ENCODE measurements at places on chromosomes 16 and 17.
A peak's percentile ranks its signal among the peaks of the same experiment; 100 is the strongest.

GRCh38 chr17:19978209-19978802 is 678 bp upstream of the AKAP10 start:
- no peak for DNase-seq

DNA sequence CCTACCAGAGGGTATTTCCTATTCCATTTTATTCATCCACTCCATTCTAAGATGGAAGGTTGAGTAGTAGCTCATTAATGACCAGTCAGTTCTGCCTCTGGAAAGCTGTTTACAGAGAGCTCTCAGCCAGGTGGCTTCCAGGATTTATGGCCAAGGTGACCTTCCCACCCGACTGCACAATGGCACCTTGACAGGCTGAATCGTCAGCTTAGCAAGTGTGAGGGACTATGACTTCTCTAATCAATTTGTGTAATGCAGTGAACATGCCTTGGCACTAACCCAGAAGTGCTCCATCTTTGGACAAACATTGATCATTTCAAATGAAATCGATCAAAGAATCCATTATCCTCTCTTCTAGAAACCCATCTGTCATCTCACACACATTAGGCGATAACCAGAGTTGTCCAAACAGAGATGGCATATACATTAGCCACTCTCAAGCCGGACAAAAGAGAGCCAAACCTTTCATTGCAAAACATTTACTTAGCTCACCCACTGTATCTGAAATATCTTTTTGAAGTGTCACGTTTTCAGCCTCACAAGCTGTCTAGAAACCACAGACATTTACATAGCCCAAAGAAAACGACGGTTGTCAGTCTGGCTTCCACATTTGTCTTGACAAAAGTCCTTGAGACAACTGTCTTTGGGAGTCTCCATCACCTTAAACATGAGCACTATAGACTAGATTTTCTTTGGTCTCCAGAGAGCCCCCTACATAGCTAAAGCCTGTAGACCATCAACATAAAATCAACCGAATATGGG is 35.6 kb downstream of the CLEC3A start:
- DNase-seq, result no peak

- DNase-seq, result no peak
Measured at GRCh38 chr16:80585764-80586163, 45.0 kb downstream of the DYNLRB2 start.

GRCh38 chr16:73037845-73038570 is 9.9 kb downstream of the ZFHX3 start:
- DNase-seq, result no peak

- peak; percentile 19 for DNase-seq
Measured at GRCh38 chr16:16861546-16861945, 482.6 kb downstream of the NPIPA7 start.

GRCh38 chr17:61285526-61286320 is 113.9 kb upstream of the TBX2 start:
- DNase-seq, result no peak

GRCh38 chr16:55710466-55710865 is 54.7 kb downstream of the SLC6A2 start:
- DNase-seq, result no peak

- no peak for DNase-seq
Measured at GRCh38 chr16:9521749-9522370, 430.4 kb downstream of the HAPSTR1 start.

All from astrocyte of the cerebellum (primary cell).